Daoy (cell line): ENCODE measurements at places on chromosomes 7 and 10.

GRCh38 chr10:69209787-69210484 is 10.2 kb upstream of the HKDC1 start:
- DNase-seq: no peak

GRCh38 chr10:21261842-21262294 is 263.6 kb downstream of the SKIDA1 start:
- no peak for DNase-seq

GRCh38 chr10:99748823-99749451 is 16.9 kb downstream of the CUTC start:
- no peak for DNase-seq

DNA sequence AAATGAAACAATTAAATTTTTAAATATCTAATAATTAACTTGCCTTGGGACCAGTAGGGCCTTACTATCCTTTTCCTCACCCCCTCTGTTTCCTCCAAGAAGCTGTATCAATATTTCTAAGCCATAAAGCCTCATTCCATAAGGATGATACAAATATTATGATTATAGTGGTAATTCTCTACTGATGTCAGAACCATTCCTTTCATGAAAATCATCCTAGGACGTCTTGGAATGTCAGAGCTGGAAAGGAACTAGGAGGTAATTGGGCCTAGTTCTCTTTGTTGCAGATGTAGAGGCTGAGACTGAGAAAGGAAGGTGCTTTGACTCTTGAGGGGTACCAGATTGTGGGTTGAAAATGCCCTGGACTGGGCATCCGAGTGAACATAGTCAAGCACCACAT is 766.7 kb upstream of the GHITM start:
- DNase-seq: no peak

- DNase-seq: no peak
Measured at GRCh38 chr10:98646998-98647917, 200.5 kb upstream of the HPS1 start.

DNA sequence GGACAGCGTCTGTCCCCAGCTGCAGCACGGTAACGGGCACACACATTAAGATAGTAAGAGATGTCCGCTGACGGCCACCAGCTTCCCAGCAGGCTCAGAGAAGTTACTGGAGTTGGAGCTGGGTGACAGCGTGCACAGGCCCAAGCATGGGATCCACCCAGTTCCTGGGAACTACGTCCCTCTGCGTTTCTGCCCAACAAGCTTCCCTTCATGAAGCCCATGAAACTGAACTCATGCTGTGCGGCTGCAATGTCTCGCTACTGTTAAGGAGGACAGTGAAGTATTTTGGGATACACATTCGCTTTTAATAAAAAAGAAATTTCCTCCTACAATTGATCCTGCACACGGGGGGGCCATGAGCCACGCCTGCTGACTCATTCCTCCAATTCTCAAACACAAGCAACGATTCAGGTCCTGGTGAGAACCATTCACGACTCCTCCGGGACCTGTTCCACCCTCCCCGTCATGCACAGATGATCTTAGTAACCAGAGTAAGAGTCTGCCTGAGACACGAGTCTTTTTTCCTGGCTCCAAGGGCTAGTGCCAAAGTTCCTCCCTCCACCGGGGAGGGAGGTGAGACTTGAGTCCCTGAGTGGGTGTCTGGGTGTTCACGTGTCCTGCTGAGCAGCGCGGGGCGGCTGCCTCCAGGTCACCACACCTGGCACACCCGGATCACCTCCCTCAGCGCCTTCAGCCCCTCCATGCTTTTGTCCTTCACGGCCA is 2.6 kb downstream of the PSMG3 start:
- peak; percentile 87 for DNase-seq

DNA sequence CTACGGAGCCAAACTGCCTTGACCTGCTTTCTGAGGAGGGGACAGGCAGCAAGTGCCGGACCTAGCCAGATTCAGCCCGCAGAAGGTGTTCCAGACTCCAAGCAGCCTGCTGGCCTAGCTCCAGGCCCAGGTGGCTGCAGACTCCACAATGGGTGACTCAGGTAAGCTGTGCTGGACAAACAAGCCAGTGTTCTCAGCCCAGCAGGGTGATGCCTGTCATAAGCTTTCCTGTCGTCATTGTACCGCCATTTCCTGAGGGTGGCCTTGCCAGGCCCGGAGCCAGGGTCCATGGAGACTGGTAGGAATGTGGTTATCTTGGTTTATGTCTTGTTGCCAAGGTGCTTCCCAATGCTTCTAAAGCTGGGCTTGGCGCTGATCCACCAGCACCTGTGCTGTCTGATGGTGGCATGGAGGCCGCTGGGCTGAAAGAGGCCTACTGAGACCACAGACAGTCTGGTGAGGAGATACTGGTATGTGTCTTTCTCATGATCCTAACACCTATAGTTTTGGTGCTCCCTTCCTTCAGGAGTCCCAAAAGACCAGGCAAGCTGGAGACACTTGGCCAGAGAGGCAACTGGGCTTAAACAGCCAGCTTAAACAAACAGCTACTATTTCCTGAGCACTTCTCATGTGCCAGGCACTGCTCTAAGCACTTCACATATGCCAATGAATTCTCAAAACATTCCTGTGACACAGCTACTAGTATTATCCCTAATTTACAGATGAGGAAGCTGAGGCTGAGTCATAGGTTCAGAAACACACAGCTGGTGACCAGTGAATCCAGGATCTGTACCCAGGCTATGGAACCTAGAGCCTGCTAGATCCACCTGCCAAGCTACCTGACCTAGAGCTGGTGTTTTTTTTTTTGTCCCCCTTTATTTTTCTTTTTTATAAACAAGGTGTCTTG is 42.0 kb downstream of the ZC3HC1 start:
- DNase-seq: peak; percentile 93

- peak; percentile 78 for DNase-seq
Measured at GRCh38 chr7:107463139-107464078, 6.4 kb upstream of the GPR22 start.

DNA sequence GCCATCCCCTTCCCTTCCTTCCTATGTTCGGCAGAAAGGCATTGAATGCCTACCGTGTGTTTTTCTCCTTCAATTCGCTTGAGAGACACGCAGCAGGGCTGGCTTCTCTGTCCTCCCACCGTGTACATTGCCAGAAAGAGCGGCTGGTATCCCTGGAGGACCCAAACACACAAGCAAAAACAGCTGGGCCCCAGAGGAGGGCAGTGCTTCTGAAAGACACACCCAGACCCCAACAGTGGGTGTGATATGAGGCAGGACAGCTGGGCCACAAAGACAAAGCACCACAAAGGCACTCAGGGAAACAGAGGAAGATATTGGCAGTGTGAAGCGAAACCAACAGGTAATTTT is 133.1 kb upstream of the SH2B2 start:
- no peak for DNase-seq
